ENCODE measurements at places on chromosomes 4 and X. TPM values are rescaled to one million over a fixed set of nuclear protein-coding genes. Genes with fewer than 3 reads are reported as not detected.

GRCh38 chr4:115850799-115851509 is 737.5 kb upstream of the NDST4 start:
- DNase-seq, result no peak

Gene MAGEA1
- not detected for total RNA-seq

Gene MTNR1A
- total RNA-seq, result not detected

Gene DCX
- not detected for total RNA-seq

DNA sequence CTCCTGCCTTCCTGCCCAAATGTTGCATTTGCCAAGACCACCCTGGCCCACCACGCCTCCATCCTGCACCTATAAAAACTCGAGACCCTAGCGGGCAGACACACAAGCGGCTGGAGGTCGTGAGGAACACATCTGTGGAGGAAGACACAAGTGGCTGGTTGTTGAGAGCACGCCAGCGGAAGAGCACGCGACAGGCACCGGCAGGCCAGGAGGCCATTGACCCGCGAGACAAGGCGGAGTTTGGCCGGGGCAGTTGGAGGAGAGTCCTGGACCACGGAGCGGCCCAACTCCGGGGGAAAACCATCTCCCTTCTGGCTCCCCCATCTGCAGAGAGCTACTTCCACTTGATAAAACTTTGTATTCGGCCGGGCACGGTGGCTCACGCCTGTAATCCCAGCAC is 115.2 kb upstream of the AGA start:
- DNase-seq, result no peak

DNA sequence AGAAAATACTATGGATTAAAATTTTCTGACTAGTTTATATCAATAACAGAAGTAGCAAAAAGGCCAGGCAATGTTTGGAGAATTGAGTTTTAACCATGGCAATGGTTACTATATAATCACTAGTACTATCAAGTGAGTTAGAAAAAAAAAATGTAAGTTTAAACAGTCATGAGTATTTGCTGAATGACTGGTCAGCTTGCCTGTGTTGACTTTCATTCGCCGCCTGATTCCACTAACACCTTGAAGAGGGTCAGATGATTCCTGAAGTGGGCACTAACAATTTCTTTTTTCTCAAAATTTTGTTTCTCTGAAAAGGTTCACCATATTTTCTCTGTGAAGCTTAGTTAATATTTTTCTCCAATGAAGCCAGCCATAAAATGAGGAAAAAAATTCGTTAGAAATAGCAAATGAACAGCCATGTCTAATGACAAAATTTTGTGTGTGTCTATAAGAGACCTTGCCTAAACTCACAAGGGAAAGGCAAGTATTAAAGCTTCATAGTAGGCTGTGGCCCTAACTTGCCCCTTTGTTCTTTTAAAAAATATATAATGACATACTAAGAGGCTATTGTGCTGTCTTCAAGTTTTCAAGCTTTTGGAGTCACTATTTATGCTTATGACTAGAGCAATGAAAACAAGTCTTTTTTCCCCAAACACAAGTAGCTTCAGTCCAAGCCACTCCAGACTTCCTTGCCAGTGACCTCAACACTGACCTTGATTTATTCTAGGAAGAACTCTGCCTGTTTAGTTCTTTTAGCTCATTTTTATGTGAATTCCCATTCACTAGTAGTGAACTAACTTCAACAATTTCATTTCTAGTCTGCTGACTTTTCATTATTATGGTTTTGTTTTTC is 18.4 kb upstream of the FHDC1 start:
- no peak for DNase-seq

Gene NUP62CL
- 17.7 TPM for total RNA-seq

Gene IGFBP7
- 1,715 TPM for total RNA-seq

Gene FOXR2
- total RNA-seq, result not detected

DNA sequence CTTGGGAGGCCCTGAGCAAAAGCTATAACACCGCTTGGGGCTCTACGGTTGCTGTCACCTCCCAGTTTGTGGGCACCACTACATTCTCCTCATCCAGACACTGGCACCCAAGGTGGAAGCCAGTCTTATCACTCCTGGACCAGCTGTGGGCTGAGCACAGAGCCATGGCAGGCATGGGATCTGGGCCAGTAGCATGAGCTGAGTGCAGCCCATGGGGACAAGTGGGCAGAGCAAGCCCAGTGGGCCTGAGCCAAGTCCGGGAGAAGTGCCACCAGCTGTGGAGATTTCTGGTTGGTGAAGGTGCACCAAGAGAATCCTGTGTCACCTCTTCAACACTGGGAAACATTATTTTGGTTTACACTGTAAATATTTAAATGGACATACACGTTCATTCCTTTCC is 1013.0 kb downstream of the TECRL start:
- no peak for DNase-seq

Gene NUP54
- 48.4 TPM for total RNA-seq

- DNase-seq, result no peak
Observed at GRCh38 chr4:39539089-39539611, 11.9 kb upstream of the UGDH start.

GRCh38 chr4:6152869-6153705 is 47.3 kb downstream of the JAKMIP1 start:
- DNase-seq, result no peak

Gene TMPRSS11A
- not detected for total RNA-seq

DNA sequence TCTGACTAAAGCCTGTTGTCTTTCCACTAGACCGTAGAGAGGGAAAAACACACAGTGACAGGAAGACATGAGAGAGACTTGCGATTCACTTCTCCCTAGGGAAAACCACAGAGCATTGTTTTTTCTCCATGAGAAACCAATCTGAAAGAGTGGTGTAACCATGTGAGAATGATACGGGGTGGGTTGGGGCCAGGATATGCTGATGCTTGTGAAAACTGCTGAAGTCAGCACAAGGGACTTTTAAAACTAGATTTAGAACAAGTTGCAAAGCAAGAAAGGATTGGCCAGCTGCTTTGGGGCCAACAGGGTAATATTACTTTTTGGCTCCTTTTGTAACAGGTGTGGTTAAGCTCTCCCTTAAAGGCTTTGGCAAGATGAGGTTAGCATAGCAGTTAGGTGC is 66.1 kb downstream of the NHSL2 start:
- no peak for DNase-seq

- DNase-seq, result no peak
Observed at GRCh38 chrX:110703641-110704040, 92.0 kb downstream of the CHRDL1 start.

Gene VGLL1
- not detected for total RNA-seq

Gene RAB40A
- total RNA-seq, result 0.88 TPM

Gene RUFY3
- total RNA-seq, result 111 TPM

DNA sequence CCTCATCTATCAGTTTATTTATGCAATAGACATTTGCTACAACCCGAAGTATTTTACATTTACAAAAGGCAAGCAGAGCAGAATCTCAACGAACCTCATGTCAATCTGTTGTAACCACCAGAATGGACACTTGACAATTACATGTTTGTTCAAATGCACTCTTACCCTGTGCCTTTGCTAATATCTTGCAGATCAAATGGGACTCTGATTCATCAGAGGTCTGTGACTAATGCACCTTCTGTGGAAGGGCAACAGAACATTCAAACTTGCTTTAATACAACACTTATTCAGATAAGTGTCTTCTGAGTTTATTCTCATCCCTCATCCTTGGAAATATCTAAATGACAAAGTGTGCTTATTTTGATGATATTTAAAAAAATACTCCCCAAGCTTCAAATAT is 644.7 kb upstream of the PCDH10 start:
- no peak for DNase-seq

DNA sequence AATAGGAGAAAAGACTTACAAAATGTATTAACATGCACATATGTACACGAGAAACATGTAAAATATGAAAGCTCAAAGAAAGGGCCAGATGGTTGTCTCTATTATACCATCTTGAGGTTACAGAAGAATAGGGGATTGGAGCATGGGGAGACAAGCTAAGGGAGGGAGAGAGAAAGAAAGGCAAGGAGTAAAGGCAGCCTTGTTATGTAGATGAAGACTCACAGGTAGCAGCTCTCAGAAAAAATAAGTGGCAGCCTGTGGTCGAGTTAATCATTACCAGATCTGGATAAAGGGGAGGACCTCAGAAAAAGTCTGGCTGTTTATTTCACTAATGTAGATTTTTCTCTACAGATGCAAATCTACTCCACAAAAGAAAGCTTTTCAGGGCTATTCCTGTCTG is 26.6 kb upstream of the PPP1R2C start:
- no peak for DNase-seq

Gene CENPE
- 15.2 TPM for total RNA-seq

DNA sequence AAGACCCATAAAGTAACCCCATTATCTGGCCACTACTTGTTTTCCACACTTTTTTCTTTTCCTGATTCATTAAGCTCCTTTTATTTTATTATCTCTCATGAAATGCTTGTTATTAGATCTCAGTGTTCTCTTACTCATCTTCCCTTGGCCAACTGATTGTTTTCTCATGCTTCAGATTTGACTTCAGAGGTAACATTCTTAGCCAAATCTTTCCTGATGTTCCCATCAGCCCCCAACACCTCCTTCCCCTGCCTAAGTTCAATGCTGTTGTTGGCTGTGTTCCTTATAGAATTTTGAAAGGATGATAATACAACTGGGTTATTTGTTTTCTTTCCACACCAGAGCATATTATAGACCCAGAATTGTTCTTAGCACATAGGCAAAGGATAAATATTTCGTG is 75.6 kb downstream of the BMPR1B start:
- no peak for DNase-seq
